ENCODE measurements at places on chromosomes 13 and 19. TPM values are rescaled to one million over a fixed set of nuclear protein-coding genes. Genes with fewer than 3 reads are reported as not detected.
A peak's percentile ranks its signal among the peaks of the same experiment; 100 is the strongest.

The URAD gene
- not detected for total RNA-seq

The UBL3 gene
- total RNA-seq = 10.7 TPM

DNA sequence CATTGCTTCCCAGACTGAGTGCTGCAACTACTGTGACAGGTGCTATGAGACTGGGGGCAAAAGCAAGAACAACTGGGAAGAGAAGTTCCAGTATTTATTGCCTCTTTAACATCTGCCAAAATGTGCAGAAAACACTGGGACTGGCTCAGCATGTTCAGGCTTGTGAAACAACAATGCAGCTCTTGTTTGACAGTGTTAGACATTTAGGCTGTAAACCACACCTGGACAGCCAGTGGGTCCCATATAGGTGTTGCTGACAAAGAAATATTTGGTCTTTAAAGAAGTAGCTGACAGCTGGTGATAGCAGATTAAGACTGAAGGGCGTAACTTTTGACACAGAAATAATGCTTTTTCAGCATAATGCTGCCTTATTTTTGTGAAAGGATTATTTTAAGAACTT is 88.1 kb downstream of the STOML3 start:
- DNase-seq = no peak
- H3K27me3 ChIP-seq = peaks cover 10% of the 10 kb centered on the region
- no peak overlapping the region for H3K27ac ChIP-seq
- no peaks in the 10 kb centered on the region for H3K4me1 ChIP-seq
- no peaks in the 10 kb centered on the region for H3K36me3 ChIP-seq

GRCh38 chr13:33678906-33679657 is 138.9 kb upstream of the RFC3 start:
- H3K27ac ChIP-seq = peak overlapping the region; percentile 89
- peak; percentile 91 for DNase-seq
- H3K36me3 ChIP-seq = peaks cover 5% of the 10 kb centered on the region
- H3K27me3 ChIP-seq = no peaks in the 10 kb centered on the region
- H3K4me3 ChIP-seq = peak overlapping the region; percentile 64
- H3K4me1 ChIP-seq = peaks cover 37% of the 10 kb centered on the region

DNA sequence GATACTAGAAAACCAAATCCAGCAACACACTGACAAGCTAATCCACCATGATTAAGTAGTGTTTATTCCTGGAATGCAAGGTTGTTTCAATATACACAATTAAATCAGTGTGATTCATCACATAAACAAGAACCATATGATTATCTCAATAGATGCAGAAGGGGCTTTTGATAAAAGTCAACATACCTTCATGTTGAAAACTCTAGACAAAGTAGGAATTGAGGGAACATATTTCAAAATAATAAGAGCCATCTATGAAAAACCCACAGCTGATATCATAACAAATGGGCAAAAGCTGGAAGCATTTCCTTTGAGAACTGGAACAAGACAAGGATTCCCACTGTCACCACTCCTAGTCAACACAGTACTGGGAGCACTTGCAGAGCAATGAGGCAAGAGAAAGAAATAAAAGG is 213.6 kb upstream of the CSNK1A1L start:
- H3K4me3 ChIP-seq = no peak overlapping the region
- no peaks in the 10 kb centered on the region for H3K4me1 ChIP-seq
- H3K27ac ChIP-seq = no peak overlapping the region
- no peaks in the 10 kb centered on the region for H3K36me3 ChIP-seq
- no peaks in the 10 kb centered on the region for H3K27me3 ChIP-seq

DNA sequence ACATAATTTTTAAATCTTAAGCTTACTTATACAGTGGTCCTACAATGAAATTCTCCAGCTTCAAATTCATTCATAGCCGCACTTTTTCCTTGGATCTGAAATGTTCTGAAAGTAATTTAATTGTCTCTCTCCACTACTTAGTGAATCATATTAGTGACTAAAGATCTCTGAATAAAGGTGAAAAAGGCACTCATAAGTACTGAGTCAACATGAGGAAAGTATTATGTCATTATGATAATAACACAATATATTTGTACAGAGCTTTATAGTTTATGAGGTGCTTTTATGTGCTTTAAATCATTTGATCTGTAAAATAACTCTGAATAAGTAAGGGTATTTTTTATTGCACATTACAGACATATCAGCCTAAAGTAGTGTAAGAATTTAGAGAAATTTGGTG is 628.2 kb upstream of the SLITRK5 start:
- H3K36me3 ChIP-seq = no peaks in the 10 kb centered on the region
- H3K27ac ChIP-seq = no peak overlapping the region
- no peak for DNase-seq
- no peaks in the 10 kb centered on the region for H3K4me1 ChIP-seq

- peaks cover 62% of the 10 kb centered on the region for H3K4me1 ChIP-seq
- peak overlapping the region; percentile 39 for H3K4me3 ChIP-seq
- no peak for DNase-seq
- H3K27ac ChIP-seq = peak overlapping the region; percentile 84
- peaks cover under 1% of the 10 kb centered on the region for H3K36me3 ChIP-seq
Measured at GRCh38 chr13:22061806-22062391, 391.0 kb downstream of the FGF9 start.

- H3K4me3 ChIP-seq = no peak overlapping the region
- H3K4me1 ChIP-seq = peaks cover 12% of the 10 kb centered on the region
- DNase-seq = no peak
- H3K36me3 ChIP-seq = peaks cover 57% of the 10 kb centered on the region
- H3K27me3 ChIP-seq = no peaks in the 10 kb centered on the region
- no peak overlapping the region for H3K27ac ChIP-seq
Measured at GRCh38 chr19:47755762-47756626, 10.6 kb downstream of the NOP53 start.

- peaks cover 2% of the 10 kb centered on the region for H3K36me3 ChIP-seq
- H3K4me3 ChIP-seq = no peak overlapping the region
- peak overlapping the region; percentile 78 for H3K27ac ChIP-seq
- no peaks in the 10 kb centered on the region for H3K27me3 ChIP-seq
- peak; percentile 39 for DNase-seq
Measured at GRCh38 chr19:43439032-43439708, 24.5 kb downstream of the TEX101 start.
